ENCODE measurements at places on chromosomes 6 and 20.

GRCh38 chr6:128516514-128516898 is 3.9 kb downstream of the PTPRK start:
- no peak for DNase-seq

DNA sequence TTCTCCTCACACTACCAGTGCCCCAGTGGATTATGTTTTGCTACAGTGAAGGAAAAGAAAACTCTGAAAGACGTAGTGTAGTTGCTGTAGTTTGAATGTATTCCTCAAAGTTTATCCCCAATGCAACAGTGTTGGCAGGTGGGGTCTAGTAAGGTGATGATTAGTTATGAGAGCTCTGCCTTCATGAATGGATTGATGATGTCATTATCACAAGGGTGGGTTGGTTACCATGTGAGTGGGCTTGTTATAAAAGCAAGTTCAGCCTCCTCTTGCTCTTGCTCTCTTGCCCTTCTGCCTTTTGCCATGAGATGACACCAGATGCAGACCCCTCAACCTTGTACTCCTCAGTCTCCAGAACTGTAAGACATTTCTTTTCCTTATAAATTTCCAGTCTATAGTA is 244.7 kb upstream of the RSPO3 start:
- no peak for DNase-seq

GRCh38 chr20:48826069-48826468 is 1.7 kb downstream of the PREX1 start:
- DNase-seq = no peak

GRCh38 chr6:91075244-91075976 is 488.5 kb upstream of the MAP3K7 start:
- no peak for DNase-seq

DNA sequence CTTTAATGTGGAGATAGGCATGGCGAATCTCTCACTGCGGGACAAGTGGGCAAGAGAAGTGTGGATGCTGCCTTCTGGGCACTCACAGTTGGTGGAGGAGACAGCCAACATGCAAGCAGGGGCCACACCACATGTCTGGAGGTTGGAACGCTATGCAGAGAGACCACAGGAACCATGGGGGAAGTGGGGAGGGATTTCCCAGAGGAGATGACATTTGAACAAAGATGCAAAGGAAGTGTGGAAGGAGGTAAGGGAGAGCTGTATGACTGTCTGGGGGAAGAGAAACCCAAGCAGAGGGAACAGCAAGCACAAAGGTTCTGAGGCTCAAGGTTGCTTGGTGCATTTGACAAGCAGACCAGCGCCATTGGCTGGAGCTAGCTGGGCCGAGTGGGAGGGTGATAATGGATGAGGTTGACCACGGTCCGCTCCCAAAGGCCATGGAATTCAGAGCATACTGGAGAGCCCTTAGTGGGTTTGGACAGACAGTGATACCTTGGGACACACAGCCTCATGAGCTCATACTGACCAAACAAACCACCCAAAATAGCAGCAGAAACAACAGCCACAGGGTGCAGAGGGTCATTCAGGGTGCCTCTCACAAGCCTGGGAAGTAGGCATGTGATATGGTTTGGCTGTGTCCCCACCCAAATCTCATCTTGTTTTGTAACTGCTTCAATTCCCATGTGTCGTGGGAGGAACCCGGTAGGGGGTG is 7.6 kb upstream of the FAM110A start:
- DNase-seq = no peak

- no peak for DNase-seq
Measured at GRCh38 chr6:145559836-145560235, 175.5 kb downstream of the EPM2A start.

DNA sequence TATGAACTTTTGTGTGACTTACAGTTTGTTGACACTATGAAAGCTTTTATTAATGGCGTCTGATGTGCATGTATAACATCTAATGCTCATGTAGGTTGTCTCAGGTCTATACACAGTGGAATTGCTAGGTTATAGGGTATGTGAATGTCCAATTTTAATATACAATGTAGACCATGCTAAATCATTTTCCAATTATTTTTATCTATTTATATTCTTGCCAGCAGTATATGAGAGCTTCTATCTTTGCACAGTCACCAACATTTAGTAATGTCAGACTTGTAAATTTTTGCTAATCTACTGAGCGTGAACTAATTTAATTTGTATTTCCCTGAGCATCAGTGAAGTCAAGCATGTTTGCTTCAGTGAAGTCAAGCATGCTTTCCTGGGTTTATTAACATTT is 64.4 kb downstream of the TPD52L1 start:
- no peak for DNase-seq

DNA sequence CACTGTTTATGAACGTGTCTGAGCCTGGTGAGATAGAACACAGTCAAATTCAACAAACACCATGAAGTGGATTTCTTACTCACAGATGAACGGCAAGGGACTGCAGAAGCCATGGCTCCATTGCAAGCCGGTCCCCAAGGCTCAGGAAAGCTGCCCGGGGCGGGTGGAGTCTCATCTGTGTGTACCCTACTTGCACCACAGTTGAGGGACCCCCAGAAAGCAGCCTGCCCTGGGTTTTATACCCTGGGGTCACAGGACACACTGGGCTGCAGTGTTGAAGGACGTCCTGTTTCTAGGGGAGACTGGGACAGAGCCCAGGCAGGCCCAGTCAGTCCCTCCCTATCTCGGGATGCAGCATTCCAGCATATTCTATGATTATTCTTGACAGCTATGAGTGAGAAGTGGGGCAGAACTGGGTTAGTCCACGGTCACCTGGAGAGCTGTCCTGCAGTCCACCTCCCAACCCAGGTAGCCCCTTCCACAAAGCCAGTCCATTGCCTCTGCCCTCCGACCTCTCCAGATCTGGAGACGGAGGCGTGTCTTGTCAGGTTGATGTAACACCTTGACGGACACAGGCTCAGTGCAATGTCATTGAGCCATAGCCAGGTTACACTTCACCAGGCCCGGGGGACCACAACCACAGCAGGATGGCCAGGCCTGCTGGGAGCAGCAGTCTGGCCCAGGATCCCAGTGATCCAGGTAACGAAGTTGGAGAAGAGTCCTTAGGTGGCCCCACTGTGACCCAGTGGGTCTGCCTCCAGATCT is 35.5 kb downstream of the WRNIP1 start:
- DNase-seq = no peak

DNA sequence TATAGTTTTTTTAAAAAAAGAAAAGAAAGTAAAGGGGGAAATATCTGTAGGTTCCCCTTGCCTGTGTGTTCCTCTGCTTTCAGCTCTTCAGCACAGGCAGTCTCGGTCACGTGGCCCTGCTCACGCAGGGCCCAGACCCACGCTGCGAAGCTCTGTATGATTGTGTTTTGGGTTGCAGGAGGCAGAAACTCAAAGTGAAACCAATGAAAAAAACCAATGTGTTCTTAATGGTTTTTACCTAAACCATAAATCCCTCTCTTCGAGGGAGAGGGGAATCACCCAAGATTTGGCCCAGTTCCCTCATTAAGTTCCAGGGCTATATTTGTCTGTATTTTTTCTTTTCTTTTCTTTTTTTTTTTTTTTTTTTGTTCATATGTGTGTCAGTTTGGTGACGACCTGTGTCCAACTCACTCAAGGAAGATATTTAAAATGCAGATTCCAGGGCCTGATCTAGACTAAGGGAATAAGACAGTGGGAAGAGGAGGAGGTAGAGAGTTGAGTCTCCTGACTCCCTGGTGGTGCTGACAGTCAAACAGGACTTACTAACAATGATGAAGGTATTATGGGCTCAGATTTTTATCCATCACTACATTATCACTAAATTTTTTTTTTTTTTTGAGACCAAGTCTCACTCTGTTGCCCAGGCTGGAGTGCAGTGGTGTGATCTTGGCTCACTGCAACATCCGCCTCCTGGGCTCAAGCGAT is 33.8 kb upstream of the RREB1 start:
- DNase-seq = peak; percentile 58

DNA sequence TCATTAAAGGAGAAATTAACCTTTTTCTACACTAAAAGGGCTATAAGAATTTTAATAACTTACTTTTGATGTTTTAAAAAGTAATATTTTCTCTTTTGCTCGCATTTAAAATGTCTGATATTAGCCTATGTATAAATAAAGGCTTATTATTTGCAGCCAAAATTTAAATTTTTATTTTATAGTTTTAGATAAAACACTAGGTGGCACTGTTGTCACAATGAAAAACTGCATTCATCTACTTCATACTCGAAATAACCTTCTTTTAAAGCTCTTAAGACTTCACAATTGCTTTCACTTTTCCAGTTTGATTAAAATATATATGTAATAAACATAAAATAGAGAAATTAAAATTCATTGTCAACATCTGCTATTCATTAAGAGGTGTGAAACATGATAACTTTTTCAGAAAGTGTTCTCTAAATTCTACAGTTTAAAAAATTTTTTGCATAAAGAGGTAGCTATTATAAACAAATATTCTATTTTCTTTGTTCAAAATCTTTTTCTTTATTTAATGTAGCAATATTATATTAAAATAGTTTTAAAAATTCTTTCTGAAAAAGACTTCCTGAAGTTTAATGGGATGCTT is 78.8 kb upstream of the DEFB112 start:
- DNase-seq = no peak

DNA sequence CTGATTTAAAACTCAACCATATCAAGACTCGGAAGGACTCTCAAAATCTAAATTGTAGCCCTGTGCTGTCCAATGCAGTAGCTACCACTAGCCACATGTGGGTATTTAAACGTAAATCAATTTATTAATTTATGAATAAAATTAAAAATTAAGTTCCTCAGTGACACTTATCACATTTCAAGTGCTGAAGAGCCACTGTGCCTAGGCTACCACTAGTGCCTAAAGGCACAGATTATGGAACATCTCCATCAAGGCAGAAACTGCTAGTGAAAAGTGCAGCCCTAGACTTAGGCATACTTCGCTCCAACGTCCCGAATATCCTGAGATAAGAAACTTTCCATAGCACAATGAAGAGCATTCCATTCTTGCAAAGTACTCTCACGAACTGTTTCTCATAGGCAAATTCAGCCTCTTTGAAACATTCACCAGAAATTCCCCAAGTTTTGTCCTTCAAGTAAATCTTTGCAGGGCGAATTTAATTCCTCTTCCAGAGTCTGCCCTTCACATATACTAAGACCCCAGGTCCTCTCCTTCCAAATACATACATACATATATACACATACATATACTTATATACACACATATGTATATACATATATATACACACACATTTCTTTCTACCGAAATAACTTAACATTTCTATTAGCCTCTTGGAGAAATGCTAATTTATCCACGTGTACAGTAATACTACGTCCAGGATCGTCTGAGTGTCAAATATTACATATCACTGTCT is 1.3 kb downstream of the SUPT3H start:
- DNase-seq = no peak

DNA sequence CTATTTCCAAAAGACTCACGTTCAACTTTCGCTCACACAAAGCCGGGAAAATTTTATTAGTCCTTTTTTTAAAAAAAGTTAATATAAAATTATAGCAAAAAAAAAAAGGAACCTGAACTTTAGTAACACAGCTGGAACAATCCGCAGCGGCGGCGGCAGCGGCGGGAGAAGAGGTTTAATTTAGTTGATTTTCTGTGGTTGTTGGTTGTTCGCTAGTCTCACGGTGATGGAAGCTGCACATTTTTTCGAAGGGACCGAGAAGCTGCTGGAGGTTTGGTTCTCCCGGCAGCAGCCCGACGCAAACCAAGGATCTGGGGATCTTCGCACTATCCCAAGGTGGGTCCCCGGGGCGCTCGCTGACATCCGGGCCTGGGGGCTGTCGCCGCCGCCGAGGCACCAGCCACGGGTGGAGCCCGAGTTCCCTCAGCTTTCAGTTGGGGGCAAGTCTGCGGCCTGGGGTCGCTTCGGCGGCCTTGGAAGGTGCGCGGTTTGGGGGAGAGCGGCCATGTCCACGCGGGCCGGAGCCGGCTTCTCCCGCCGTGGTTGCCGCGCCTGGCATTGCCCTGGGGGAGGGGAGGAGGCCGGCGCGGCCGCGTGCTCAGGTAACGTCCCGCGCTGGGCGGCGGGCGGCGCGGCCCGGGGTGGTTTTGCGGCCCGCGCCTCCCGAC is 429 bp downstream of the AMD1 start:
- peak; percentile 33 for DNase-seq

GRCh38 chr6:9977411-9977810 is 437.5 kb downstream of the TFAP2A start:
- DNase-seq = no peak

- DNase-seq = no peak
Measured at GRCh38 chr6:170022291-170022722, 268.6 kb downstream of the DLL1 start.

DNA sequence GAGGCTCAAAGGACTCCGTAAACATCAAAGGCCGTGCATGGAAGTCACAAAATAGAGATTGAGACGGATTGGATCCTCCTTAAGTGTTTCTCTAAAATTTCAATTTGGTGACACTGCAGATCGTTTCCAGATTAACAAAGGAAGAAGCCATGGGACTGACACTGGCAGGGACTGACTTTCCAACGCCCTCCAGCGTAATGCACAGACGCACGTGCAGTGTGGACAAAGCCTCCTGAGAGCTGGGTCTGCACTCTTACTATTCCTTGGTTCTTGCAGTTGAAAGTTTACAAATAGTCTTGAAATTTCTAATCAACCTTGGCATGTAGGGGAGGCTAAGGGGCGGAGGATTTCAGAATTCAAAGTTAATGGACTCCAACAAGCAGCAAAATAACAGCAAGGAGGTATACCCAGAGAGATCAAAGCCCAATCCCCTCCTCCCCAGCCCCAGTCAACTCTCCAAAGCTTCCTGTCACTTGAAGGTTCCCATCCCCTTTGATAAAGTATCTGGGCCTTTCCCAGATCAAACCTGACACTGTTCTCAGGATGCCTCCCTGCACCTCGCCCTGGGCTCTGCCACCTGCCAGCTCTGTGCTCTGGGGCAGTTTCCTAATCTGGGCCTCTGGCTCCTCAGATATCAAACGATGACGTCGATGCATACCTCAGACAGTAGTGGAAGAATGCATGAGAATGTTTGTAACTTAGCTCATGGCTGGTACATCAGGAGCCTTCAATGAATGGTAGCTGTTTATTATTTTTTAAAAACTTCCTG is 106.5 kb upstream of the TRAF3IP2 start:
- no peak for DNase-seq

DNA sequence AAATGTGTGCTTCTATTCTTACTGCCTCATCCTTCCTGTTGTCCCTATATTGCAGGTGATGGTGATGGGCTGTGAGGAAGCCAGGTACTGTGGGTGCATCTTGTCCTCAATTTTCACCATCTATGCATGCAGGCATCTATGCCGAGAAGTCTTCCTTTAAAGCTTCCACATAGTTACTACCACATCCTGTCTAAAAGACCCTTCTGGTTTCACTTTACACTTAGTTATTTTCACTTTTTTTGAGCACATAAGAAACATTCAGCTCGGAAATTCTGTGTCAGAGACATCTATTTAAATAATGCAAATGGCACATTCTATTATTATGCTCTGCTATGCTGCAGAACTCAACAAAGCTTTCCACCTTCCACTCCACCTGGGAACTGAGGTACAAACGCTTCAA is 28.2 kb upstream of the FABP7 start:
- DNase-seq = no peak

DNA sequence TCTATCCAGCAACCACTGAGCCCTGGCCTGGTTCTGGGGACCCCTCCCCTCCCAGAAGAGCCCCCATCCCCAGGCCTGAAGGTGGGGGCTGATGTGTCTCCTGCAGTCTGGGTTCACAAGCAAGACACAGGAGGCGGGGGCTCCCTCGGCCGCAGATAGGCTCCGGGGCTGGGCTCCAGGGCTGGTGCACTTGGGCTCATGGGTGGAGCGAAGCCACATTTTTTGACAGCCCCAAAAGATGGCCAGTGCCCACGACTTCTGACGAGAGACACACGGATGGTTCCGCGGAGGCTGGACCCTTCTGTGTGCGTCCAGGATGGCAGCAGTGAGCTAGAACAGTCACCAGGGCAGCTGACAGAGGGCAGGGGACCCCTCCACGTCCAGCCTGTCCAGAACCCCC is 57.1 kb upstream of the GATA5 start:
- DNase-seq = no peak

Measured in stimulated activated CD4-positive, alpha-beta T cell treated with anti-CD3 and anti-CD28 coated beads, Interleukin-1b, Interleukin-23, amount 100 ng/mL, for 24 hours (primary cell).